ENCODE measurements at places on chromosomes 7 and 10. TPM values are rescaled to one million over a fixed set of nuclear protein-coding genes. Genes with fewer than 3 reads are reported as not detected.

DNA sequence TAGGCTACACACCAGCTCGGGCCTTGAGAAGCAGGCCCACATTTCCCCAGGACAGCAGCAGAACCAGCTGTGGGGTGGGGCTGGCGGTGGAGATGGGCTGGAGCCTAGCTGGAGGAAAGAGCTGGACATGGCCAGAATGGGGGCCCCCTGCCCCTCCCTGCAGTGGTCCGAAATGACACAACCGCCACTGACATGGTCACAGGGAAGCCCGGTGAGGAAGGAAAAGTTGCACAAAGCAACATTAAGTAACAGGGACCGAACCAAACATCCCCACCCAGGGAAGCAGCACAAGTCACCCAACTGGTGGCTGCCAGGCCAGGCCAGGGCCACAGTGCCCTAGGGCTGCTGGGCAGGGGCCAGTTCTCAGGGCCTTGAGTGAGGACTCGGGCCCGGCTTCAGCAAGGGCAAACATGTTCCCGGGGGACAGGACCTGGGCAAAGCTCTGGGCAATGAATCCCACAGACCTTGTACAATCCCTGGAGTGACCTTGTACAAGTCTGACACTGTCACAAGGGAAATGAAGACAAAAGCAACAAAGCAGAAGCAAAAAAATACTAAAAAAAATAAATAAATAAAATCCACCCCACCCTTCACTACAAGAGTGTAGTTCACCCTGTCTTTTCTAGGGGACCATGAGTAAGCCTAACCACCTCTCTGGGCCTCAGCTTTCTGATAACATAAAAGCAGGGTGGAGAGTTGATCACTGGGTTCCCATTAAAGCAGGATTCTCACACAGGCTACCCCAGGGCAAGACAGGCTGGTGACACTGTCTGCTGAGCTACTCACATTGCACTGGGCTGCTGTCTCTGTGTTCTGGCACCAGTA is 33.0 kb downstream of the PSAP start:
- no peak for DNase-seq

GRCh38 chr10:133124357-133125211 is 35.4 kb upstream of the KNDC1 start:
- DNase-seq: no peak

- no peak for DNase-seq
Measured at GRCh38 chr7:32639122-32639521, 143.8 kb downstream of the AVL9 start.

DNA sequence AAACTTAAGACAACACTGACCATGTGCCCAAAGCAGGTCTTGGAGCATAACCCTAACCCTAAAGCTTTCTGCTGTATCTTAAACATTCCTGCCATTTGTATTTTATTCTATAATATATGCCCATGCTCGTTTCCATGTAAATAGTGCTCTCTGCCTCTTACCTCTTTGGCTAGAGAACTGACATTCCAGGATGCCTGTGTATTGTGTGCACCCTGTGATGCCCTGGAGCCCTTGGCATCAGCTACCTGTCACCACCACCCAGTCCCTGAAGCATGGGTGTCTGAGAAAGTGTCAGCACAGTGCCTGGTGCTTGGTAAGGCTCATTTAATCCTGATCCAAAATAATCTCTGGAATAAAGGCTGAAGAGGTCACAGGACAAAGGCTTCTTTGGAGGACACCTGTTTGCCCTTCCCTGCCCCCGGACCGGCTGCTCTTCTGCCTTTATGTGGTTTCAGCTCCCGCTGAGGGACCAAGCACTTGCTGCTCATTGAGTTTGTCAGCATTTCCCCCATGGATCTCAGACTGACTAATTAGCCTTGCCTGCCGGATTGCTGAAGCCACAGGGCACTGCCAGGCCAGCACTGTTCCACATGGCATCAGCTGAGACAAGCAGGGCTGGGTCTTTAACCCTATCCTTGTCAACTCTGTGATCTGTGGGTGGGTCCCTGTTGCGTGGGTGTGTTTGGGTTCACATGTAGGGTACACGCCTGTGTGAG is 139.1 kb upstream of the SORCS3 start:
- no peak for DNase-seq

The ALKBH4 gene
- total RNA-seq: 27.3 TPM

The ANTXRL gene
- total RNA-seq: 0.63 TPM

The FBXO24 gene
- total RNA-seq: 0.37 TPM

The HSPA12A gene
- total RNA-seq: 3.4 TPM

The GBX1 gene
- total RNA-seq: not detected
